ENCODE measurements at places on chromosomes 2 and 18. TPM values are rescaled to one million over a fixed set of nuclear protein-coding genes. Genes with fewer than 3 reads are reported as not detected.

UPP2 gene
- not detected for total RNA-seq

NT5C1B gene
- 0.13 TPM for total RNA-seq

FAM98A gene
- 54.0 TPM for total RNA-seq

RAPGEF4 gene
- 8.0 TPM for total RNA-seq

ERMN gene
- not detected for total RNA-seq

CNTNAP5 gene
- not detected for total RNA-seq

SERPINB4 gene
- total RNA-seq = not detected

PRSS56 gene
- total RNA-seq = not detected

GNAL gene
- 22.8 TPM for total RNA-seq

MYCN gene
- 8.1 TPM for total RNA-seq

COPS8 gene
- total RNA-seq = 57.1 TPM

GYPC gene
- 50.8 TPM for total RNA-seq

PER2 gene
- total RNA-seq = 17.6 TPM

SLC1A4 gene
- 5.1 TPM for total RNA-seq

All from thyroid gland (tissue), 4 donors.